ENCODE measurements at places on chromosomes 3 and 15.

GRCh38 chr15:51793521-51794305, 35.7 kb upstream of the TMOD3 start:
- no peak for DNase-seq

DNA sequence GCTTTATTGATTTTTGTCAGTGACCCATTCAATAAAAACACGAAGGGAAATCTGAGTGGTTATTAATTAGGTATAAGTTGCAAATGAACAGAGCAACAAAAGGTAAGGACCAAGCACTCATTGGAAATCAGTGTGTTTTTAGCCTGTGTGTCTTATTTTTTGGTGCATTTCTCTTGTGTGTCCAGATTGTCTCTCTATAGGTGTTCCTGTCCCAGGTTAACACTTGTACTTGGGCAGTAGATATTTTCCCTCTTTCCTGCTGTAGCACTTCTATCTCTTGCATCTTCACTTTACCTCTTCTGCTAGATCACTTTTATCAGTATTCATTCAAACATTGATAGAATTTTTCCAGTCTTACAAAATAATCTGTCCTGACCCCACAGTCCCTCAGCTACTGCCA, 37.0 kb downstream of the MAPK6 start:
- no peak for DNase-seq

DNA sequence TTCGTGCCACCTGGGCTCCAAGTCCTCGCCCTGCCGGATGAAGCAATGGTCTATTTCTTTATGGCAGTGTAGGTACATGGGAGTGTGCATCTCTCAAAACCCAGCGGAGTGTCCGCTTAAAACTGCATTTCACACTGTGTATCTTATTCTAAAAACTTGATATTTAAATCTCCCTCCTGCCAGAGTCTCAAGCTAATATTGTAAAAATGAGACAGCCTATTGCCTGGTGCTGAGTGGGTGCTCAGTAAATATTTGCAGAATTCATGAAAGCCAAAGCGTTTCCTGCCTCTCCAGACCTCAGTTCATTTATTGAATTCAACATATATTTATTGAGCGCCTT, 330 bp upstream of the TBC1D2B start:
- DNase-seq: no peak

GRCh38 chr3:115348412-115348811, 201.3 kb upstream of the ZBTB20 start:
- no peak for DNase-seq

- peak; percentile 81 for DNase-seq
Measured at GRCh38 chr15:80991421-80991820, 1.8 kb upstream of the MESD start.

DNA sequence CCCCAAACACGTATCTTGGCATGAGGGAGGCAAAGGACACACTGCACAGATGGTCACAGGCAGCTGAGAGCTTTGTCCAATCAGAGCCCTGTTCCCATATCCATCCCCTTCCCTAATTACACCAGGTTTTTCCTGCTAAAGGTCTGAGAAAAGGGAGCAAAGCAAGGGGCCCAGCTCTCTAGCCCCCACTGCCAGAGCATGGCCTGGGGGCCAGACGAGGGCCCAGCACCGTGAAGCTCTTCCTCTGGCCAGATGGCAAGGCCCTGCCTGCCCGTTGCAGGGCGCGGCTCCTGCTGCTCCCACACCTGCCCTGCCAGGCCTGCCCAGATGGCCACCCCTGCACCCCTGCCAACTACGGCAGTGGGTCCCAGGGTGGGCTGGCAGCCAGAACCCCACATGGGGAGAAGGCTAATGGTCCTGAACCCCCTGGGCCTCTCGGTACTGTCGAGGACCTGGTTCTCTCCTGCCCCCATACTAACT, 3.2 kb downstream of the SHF start:
- DNase-seq: no peak

DNA sequence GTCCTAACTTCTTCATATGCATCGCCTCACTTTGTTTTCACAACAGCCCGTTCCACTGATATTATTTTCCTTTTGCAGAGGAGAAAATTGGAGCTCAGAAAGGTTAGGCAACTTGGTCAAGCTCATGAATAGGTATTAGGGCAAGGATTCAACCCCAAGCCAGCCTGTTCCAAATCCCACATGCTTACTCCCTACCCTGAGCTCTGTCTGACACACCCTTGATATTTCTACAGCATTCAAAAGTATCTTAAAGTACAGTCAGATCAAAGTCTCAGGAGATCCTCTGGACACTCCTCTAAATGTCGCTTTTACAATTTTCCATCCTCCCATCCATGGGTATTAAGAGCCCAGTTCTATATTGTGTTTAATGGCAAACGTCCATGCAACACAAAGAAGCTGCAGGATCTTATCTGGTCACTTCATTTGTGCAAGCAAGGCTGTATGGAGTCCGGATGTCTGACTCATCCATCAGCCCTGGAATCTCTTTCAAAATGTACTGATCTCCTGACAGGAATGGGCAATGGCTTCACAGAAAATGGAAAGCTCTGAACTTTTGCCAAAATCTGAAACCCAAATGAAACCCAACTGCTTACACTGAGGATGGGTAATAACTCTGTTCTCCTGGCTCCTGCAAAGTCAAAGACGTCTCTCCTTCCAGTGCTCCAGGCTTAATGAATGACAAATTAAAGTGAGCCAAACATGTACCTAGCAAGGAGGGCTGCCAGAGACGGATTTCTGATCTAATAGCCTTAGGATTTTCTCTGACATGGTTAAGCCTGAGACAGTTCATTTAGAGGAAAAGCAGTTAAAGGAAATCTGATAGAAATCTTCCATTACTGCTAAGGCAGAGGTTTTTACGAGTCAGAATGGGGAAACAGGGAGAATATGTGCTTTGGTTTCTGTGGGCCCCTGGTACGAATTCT, 230.9 kb upstream of the RORA start:
- peak; percentile 12 for DNase-seq

DNA sequence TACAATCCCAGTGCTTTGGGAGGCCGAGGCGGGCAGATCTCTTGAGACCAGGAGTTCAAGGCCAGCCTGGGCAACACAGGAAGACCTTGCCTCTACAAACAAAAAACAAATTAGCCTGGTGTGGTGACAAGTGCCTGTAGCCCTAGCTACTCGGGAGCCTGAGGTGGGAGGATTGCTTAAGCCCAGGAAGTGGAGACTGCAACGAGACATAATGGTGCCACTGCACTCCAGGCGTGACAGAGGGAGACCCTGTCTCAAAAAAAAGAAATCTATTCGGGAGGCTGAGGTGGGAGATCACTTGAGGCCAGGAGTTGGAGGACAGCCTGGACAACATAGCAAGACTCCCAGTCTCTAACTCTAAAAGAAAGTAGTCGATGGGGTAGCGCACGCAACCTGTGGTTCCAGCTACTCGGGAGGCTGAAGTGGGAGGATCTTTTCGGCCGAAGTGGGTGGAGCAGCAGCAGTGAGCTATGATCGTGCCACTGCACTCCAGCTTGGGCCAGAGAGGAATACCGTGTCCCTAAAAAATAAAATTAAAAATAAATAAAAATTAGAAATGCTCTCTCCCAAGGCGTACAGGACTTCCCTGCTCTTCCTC, 775 bp downstream of the C3orf33 start:
- DNase-seq: no peak

DNA sequence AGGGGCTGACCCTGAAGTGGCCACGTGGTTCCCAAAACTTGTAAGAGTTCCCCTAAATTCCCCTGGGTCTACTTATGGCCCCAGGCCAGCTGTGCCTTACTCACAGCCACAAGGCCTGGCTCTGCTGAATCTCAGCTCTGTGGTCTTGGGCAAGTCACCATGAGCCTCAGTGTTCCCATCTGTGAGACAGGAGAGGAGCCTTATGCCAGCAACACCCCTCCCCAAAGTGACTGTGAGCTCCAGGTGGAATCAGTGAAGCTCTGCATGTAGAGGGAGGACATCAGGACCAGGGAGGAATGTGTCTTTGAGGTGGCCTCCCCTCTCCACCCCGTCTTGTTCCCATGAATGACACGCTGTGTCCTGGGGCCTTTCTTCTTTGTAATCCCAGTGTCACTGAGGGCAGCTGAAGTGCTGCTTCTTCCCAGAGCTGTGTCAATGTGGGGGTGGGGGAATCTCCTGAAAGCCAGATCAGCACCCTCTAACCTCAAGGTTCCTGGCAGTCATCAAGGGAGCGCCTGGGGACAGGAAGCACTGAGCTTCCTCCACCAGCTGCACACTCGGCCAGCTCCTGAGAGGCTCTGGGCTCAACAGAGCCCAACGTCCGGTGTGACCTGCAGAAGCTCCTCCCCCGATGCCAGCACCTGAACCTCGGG, 258.9 kb downstream of the UACA start:
- peak; percentile 68 for DNase-seq

- peak; percentile 25 for DNase-seq
Measured at GRCh38 chr3:111299192-111299615, 227.6 kb downstream of the NECTIN3 start.

DNA sequence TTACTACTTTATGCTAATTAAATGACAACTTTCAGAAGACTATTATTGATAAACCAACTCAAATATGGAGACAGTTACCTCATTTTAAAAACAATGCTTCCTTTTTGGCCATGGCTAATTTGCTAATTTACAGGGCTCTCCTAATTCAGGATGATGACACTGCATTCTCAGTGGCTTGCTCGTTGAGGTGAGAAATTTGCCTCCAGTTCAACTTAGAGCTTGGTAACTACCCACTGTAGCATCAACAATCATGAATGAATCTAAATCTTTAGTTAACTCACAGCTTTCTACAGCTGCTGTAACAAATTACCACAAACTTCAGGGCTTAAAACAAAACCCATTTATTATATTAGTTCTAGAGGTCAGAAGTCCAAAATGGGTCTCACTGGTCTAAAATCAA, 14.0 kb downstream of the PBRM1 start:
- no peak for DNase-seq

DNA sequence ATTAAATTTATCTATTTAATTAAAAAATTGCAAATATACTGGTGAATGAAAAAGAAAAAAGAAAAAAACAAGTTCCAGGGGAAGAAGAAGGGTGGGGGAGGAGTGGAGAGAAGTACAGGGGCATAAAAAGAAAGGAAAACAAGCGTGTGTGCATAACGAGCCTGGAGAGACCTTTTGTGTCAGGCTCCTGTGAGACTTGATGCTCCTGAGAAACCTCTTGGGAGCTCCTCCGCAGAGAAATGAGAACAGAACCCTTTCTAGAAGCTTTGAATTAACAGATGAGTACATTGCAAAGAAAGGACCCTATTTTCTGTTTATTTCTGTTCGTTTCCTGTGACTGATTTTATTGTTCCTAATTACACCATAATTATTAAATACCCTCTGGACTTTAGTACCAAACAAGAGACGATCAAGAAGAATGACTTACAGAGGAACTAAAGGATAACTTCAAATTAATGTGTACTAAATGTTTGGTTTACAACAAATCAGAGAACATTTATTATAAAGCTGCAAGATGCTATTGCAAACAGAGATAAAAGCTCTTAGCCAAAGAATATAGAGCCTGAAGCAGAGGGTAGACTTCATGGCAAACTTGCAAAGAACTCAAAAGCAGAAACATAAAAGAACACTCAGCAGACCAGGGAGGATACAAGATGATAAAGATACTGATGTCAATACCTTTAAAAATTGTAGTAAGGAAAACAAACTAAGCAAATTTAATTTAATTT, 74.7 kb downstream of the DPPA2 start:
- no peak for DNase-seq

GRCh38 chr3:66348704-66349103, 127.9 kb downstream of the SLC25A26 start:
- DNase-seq: no peak

DNA sequence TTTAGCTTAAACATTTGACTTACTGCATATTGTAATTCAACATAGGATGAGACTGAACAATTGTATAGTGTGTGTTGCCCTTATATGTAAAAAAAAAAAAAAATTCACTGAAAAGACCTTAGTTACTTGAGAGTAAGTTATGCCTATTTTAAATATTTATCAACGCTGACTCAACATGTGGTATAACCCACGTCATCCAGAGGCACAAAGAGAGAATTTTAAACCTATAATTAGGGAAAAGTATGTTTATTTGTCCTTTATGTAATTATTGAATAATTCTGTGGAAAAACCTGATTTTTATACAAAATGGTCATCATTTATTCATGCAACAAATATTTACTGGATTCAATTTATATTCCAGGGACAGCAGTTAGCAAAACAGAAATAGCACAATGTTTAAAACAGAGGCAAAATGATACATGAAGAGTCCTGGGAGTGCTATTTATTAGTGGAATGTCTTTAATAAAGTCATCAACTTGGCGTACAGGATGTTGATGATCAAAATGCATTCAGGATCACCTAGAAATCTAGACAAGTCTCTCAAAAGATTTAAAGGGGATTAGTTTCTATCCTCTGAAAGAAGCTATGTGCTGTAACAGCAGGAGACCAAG, 223.7 kb downstream of the PCCB start:
- DNase-seq: no peak

DNA sequence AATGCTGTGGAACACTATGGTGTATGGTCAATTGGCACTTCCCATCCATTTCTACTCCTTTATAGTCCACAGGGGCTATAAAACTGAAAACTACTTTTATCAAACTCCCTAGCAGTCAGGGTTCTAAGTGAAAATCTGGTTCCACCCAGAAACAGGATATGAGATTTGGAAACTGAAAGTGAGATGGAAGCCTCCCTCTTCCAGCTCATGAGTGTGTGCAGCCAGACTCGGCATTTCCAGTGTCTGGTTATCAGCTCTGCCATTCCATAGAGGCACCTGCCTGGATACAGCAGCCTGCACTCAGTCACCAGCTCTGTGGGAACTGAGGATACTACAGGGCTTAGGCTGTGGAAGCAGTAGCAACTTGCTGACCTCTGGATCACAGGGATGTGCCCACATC, 14.7 kb upstream of the PLA2G4F start:
- no peak for DNase-seq

- DNase-seq: no peak
Measured at GRCh38 chr3:125715651-125716050, 120.4 kb upstream of the OSBPL11 start.

DNA sequence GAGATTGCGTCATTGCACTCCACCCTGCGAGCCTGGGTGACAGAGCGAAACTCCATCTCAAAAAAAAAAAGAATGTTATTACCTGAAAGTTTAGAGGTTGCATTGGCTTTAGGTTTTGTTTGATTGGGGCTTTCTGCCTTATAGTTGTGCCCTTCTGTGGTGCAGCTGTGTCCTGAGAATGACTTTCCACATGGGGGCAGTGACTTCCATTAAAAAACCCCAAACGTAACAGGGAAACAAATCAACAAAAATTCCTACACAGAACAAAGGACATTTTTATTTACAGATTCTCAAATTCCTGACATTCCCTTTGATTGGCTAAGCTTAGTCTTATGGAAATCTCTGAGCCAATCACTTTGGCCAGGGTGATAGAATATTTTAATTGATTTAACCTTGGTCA, 154.1 kb upstream of the GPR149 start:
- DNase-seq: no peak

All from AG20443 (cell line).